ENCODE measurements at places on chromosomes 12 and 14.

- DNase-seq = no peak
Observed at GRCh38 chr14:64178814-64179213, 115.4 kb downstream of the ESR2 start.

GRCh38 chr12:116247377-116247776 lies 30.1 kb downstream of the MED13L start:
- DNase-seq = no peak

DNA sequence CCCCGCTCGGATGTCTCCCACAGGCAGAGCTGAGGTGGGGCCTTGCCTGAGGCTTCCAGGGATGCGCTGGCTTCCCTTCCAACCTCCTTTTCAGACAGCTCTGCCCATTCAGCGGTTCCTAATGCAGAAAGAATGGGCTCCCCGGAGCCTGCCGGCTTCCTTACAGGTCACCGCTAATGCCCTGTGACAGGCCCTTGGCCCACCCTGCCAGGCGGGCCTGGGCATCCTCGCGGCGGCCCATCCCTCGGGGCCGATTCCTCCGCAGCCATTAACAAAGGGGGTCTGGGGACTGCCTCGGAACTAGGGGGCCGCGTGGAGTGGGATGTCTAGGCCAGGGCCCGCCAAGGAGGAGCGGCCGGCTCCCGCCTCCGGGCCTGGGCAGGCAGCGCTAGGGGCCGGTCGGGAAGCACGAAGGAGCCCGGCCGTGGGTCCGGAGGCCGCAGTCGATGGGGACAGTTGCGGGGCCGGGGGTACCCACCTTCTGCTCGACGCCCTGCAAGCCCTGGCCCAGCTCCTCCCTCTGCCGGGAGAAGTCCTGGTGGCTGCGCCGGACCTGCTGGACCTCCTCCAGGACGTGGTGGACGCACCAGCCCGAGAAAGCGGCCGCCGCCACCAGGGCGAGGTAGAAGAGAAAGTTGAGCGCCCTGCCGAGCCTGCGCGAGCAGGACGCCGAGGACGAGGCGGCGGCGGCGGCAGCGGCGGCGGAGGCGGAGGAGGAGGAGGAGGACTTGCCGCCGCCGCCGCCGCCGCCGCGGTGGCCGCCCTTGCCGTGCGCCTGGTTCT lies 738 bp downstream of the CKAP4 start:
- peak; percentile 38 for DNase-seq

DNA sequence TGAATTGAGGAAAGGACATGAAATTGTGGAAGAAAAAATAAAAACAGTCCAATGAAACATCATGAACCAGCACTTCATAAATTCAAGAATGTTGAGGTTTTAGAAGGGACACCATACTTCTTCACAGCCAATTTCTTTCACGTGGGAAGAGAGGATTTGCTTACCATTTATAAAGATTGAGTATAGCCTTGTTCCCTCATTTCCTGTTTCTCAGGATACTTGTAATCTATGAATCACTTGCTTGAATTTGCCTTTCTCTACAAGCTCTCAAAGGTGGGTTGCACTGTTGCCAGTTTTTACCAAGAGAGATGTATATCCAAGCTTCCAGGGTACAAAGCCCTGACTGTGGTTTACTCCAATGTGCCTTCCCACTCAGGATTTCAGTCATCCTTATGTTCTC lies 116.1 kb downstream of the DUSP6 start:
- no peak for DNase-seq

GRCh38 chr12:57146961-57147944 lies at the start of gene LRP1-AS:
LRP1-AS (minus strand) TSS chr12:57147619.
- DNase-seq = no peak

GRCh38 chr14:28121512-28122297 lies 644.9 kb upstream of the FOXG1 start:
- no peak for DNase-seq

GRCh38 chr12:68611094-68611805 lies 551 bp downstream of the RAP1B start:
- DNase-seq = peak; percentile 62

DNA sequence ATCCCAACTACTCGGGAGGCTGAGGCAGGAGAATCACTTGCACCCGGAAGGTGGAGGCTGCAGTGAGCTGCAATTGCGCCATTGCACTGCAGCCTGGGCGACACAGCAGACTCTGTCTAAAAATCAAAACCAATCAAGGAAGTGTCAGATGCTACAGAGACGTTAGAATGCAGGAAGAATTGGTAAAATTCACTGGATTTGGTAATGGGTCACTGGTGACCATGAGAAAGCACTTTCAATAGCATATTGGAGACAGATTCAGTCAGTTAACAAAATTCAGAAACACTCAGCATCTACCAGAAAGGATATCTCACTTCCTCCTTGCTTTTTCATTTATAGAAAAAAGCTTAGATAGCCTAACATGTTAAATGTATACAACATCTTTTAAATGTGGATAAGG lies 17.5 kb downstream of the BIN2 start:
- no peak for DNase-seq

DNA sequence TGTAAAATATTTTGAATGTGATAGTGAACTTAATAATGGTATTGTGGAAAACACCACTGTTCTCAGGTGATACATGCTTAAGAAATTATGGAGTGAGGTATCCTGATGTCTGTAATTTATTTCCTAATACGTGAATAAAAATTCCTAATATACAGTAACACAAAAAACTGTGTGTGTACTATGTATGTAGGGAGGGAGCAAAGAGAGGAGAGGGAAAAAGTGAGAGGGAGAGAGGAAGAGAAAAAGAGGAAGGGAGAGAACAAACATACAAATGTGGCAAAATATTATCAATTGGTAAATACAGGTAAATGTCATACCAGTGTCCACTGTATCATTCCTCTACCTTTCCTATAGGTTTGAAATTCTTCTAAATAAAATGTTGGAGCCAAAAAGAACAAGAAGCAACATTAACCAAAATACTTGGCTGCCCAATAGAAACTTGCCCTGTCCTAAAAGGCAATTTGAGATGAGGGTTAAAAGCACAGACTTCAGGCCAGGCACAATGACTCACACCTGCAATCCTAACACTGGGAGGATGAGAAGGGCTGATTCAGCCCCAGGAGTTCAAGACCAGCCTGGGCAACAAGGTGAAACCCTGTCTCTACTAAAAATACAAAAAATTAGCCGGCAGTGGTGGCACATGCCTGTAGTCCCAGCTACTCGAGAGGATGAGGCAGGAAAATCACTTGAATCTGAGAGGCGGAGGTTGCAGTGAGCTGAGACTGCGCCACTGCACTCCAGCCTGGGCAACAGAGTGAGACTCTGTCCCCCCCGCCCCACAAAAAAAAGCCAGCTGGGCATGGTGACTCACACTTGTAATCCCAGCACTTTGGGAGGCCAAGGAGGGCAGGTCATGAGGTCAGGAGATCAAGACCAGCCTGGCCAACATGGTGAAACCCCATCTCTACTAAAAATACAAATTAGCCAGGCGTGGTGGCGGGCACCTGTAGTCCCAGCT lies 14.5 kb downstream of the R3HDM2 start:
- DNase-seq = no peak

DNA sequence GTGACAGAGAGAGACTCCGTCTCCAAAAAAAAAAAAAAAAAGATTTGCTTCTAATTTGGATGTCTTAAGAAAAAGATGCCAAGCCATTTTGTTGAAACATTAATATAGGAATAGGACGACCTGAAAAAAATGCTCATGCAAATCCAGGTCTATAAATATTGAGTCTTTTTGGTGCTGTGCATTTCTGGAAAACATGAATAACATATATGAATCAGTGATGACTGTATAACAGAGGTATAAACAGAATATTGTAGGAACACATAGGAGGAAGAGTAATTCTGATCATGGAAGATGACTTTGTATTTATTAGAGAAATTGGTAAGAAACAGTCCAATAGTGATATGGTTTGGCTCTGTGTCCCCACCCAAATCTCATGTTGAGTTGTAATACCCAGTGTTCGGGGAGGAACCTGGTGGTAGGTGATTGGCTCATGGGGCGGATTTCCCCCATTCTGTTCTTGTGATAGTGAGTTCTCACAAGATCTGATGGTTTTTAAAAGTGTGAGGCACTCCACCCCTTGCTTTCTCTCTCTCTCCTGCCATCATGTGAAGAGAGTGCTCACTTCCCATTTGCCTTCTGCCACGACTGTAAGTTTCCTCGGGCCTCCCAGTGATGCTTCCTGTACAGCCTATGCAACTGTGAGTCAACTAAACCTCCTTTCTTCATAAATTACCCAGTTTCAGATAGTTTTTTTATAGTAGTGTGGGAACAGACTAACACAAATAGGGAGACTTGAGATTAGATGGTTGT lies 3.0 kb upstream of the SRSF5 start:
- no peak for DNase-seq

GRCh38 chr12:113479590-113480335 lies 8.1 kb upstream of the LHX5 start:
- DNase-seq = no peak

DNA sequence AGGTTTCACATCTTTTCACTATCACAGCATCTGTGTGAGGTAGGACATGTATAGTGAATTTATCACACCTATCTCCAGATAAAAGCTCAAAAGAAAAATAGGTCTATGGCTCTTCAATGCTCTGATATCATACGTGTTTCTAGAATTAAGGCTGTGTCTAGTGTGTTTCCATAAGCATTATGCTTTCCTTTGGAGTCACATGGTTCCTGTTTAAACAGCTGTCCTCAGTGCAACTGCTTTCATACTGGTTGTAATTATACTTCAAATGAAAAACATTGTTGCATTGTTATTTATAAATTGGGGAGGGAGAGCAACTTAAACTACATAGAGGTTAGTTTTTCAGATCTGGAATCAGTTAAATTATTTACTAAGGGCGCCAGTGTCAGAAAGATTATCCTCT lies 151.6 kb downstream of the SYT1 start:
- DNase-seq = no peak

GRCh38 chr12:3989218-3989550 lies 116.0 kb upstream of the PARP11 start:
- no peak for DNase-seq

- peak; percentile 67 for DNase-seq
Observed at GRCh38 chr12:93592641-93593406, 20.3 kb downstream of the SOCS2 start.

DNA sequence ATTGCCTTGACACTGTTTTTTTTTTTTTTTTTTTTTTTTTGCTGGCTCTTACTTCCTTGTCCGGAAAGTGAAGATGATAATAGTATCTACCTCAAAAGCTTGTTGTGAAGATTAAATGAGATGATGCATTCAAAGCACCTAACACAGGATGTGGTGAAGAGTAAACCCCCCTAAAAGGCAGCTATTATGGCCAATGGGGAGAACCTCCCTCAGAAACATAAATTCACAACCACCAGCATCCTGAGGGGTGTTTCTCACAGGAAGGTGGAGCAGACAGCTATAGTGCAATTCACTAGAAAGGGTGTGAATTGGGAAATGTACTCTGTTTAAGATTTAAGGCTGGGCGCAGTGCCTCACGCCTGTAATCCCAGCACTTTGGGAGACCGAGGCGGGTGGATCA lies 85.4 kb upstream of the CRY1 start:
- DNase-seq = no peak
